NCI-H2171 (cell line): ENCODE measurements at places on chromosomes 5 and 9.

DNA sequence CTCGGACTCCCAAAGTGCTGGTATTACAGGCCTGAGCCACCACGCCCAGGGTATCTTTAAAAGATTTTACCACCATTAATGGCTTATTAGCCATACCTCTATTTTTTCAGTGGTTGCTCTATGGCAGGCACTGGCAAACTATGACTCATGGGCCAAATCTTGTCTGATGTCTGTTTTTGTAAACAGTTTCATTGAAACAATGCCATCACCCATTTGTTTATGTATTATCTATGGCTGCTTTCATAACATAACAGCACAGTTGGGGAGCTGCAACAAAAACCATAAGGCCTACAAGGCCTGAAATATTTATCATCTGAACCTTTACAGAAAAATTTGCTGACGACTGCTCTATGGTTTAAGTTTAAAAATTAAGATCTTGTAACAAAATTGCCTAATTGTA is 66.8 kb downstream of the SLC38A9 start:
- DNase-seq: no peak

DNA sequence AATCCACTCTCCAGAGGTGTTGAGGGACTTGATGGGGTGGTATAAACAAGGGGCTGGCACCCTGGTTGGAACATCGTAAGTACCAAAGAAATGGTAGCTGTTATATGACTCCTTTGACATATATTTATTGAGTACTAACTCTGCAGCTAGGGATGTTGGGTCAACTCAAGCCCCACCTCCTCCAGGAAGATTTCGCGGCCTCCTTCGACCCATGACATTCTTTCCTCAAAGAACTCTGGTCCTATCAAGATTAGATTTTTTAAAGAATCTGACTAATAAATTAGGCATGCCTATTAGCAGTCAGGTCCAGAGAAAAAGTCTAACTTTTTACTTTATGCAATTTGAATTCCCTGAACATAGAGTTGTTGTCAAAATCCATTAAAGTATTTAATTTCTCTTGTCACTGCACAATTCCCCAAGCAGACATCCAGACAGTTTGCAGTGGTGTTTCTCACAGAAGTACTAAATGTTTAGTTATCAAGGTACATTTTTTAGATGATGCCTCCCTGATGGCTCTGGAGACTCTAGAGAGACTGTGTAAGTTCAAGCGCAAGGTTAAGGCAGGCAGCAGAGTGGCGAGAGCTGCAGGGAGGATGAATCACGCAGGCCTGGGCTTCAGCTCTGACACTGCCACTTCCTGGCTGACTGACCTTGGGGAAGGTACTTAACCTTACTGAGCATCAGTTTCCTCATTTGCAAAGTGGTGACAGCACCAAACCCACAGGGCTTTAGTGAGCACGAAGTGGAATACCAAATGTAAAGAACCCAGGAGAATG is 209.6 kb downstream of the TTLL11 start:
- DNase-seq: no peak

DNA sequence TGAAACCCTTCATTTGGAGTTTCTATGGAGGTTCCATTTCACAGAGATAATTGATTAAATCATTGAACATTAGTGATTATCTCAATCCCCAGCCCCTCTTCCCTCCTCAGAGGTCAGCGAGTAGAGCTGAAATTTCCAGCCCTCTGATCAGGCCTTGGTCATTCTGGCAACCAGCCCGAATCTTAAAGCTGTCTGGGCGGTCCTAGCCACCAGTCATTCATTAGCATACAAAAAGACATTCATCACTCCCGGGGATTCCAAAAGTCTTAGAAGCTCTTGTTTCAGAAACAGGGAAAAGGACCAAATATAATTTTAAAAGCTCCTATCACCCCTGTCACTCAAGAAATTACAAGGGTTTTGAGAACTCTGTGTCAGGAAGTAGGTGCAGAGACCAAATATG is 41.3 kb downstream of the ZNF474 start:
- no peak for DNase-seq

DNA sequence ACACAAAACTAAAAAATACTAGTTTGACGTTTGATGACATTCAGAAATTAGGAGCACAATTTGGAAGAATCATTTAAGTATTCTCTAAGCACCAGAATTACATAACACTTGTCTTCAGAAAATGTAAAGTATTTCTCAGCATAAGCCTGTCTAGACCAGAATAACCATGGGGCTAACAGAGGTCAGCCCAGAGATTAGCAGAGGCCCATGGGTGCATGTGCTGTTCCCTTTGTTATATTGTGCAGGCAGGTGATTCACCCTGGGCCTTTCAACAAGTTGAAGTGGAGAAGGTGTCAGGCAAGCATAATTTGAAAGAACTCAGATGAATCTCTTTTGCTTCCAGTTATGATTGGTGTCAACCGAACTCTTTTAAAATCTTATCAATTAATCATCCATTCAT is 227.9 kb downstream of the LURAP1L start:
- DNase-seq: no peak
